ENCODE measurements at places on chromosomes 5 and 9.

DNA sequence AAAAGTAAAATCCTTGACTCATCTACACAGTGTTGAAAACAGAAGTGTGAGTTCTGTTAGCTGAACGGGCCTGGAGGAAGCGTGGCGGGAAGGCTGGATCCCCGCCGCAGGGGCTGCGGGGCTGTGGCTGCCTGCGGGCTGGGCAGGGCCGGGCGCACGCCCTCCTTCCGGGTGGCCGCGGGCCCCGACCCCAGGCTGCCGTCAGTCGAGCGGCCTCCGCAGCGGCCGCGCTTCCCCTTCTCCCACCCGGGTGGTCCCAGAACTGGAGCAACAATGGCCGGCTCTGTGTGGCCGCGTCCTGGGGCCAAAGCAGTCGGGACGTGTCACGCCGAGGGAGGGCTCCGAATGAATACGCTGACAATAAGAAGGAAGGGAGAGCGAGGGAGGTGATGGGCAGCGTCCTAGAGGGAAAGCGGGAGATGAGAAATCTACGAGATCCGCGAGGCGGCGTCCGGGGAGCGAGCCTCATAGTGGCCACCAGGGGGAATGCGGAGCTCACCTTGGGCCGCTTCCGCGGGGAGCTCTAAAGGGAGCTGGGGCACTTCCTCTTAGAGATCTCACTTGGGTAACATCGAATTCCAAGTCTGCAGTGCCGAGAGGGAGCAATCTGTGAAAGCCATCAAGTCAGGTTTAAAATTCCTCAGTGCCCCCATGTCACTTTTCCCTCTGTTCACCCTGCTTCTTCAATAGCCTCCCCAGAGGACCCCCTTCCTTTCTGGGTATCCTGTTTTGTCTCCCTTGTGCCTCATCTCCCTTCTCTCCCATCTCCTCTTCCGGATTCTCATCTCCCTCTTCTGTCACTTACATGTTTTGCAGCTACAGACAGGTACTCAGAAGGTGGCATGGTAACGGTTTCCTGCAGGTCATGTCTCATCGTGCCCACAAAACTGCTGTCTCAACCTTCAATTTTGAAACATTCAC is 83.9 kb downstream of the SLC1A3 start:
- peak; percentile 92 for DNase-seq

GRCh38 chr9:126053913-126054312 is 272.7 kb upstream of the MVB12B start:
- no peak for DNase-seq

- DNase-seq, result no peak
These were observed 18.9 kb downstream of the SLC22A5 start for GRCh38 chr5:132388244-132389050.

DNA sequence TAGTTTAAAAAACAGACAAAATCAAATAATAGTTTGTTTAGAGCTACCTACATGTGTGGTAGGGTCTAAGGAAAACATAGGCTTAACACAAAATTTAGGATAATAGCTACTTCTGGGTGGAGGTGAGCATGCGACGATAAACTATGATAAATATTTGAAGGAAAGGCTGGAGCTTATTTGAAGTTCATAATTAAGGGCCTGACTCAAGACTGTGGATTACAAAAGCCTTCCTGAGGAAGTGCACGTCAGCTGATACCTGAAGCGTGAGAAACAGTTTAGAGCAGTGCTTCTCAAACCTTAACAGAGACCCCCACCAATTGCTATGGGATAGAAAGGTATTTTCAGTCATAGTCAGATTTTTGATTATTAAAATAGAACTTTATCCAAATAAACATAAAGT is 20.4 kb upstream of the UBLCP1 start:
- no peak for DNase-seq

- no peak for DNase-seq
These were observed 255.1 kb downstream of the MAT2B start for GRCh38 chr5:163760498-163760897.

- no peak for DNase-seq
These were observed 495.2 kb downstream of the TLE4 start for GRCh38 chr9:80066931-80067330.
